Upper lobe of left lung (tissue), 6 donors: ENCODE measurements at places on chromosomes 4 and X. TPM values are rescaled to one million over a fixed set of nuclear protein-coding genes. Genes with fewer than 3 reads are reported as not detected.

- H3K27ac ChIP-seq = peak overlapping the region; percentile 36
- H3K4me1 ChIP-seq = peaks cover 19% of the 10 kb centered on the region
- no peaks in the 10 kb centered on the region for H3K27me3 ChIP-seq
- H3K36me3 ChIP-seq = no peaks in the 10 kb centered on the region
- peak overlapping the region; percentile 5 for H3K4me3 ChIP-seq
- DNase-seq = no peak
Measured at GRCh38 chr4:140049024-140049848, 104.7 kb downstream of the MAML3 start.

GRCh38 chr4:143482840-143483239 lies 30.7 kb upstream of the SMARCA5 start:
- H3K4me1 ChIP-seq = no peaks in the 10 kb centered on the region
- H3K4me3 ChIP-seq = no peak overlapping the region
- no peaks in the 10 kb centered on the region for H3K27me3 ChIP-seq

GRCh38 chrX:39158801-39159657 lies 357.8 kb downstream of the MID1IP1 start:
- no peaks in the 10 kb centered on the region for H3K36me3 ChIP-seq
- H3K27me3 ChIP-seq = no peaks in the 10 kb centered on the region
- peaks cover 3% of the 10 kb centered on the region for H3K4me1 ChIP-seq
- peak; percentile 39 for DNase-seq

GRCh38 chr4:113083346-113083745 lies 33.9 kb downstream of the ANK2 start:
- H3K27me3 ChIP-seq = no peaks in the 10 kb centered on the region
- no peak for DNase-seq
- no peak overlapping the region for H3K27ac ChIP-seq
- H3K36me3 ChIP-seq = no peaks in the 10 kb centered on the region
- H3K4me1 ChIP-seq = no peaks in the 10 kb centered on the region

GRCh38 chrX:24268786-24269185 lies 45.1 kb downstream of the SUPT20HL2 start:
- no peaks in the 10 kb centered on the region for H3K36me3 ChIP-seq
- no peaks in the 10 kb centered on the region for H3K4me1 ChIP-seq
- H3K27ac ChIP-seq = no peak overlapping the region
- no peak for DNase-seq
- H3K4me3 ChIP-seq = no peak overlapping the region
- H3K27me3 ChIP-seq = no peaks in the 10 kb centered on the region

- no peak overlapping the region for H3K4me3 ChIP-seq
- H3K27me3 ChIP-seq = no peaks in the 10 kb centered on the region
- DNase-seq = no peak
- H3K36me3 ChIP-seq = no peaks in the 10 kb centered on the region
- peaks cover 12% of the 10 kb centered on the region for H3K4me1 ChIP-seq
Measured at GRCh38 chr4:113973345-113973744, 6.1 kb downstream of the ARSJ start.

DNA sequence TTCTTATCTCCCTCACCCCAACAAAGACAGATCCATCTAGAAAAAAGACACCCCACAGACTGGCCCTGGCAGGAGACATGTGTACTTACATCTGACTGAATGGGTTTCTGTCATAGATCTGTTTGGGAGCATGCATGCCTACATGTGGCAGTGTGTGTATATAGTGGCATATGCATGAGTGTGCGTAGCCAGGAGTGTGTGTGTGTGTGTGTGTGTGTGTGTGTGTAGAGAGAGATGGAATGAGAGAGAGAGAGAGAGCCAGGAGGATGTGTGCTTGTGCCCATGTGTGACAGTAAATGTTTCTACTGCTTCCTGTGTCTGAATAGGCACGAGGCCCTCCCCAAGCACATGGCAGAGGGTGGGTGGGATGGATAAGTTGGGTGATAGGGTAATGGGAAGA lies 37.1 kb downstream of the EFNB1 start:
- DNase-seq = no peak
- H3K27me3 ChIP-seq = no peaks in the 10 kb centered on the region
- H3K4me1 ChIP-seq = no peaks in the 10 kb centered on the region
- H3K4me3 ChIP-seq = no peak overlapping the region
- no peak overlapping the region for H3K27ac ChIP-seq
- no peaks in the 10 kb centered on the region for H3K36me3 ChIP-seq

GRCh38 chr4:69743476-69744156 lies 16.8 kb downstream of the SULT1B1 start:
- no peak for DNase-seq
- no peaks in the 10 kb centered on the region for H3K27me3 ChIP-seq
- no peaks in the 10 kb centered on the region for H3K4me1 ChIP-seq
- no peak overlapping the region for H3K27ac ChIP-seq
- no peaks in the 10 kb centered on the region for H3K36me3 ChIP-seq

GRCh38 chr4:14646831-14647230 lies 355.4 kb upstream of the CPEB2 start:
- no peak overlapping the region for H3K4me3 ChIP-seq
- no peaks in the 10 kb centered on the region for H3K27me3 ChIP-seq
- no peak for DNase-seq

DNA sequence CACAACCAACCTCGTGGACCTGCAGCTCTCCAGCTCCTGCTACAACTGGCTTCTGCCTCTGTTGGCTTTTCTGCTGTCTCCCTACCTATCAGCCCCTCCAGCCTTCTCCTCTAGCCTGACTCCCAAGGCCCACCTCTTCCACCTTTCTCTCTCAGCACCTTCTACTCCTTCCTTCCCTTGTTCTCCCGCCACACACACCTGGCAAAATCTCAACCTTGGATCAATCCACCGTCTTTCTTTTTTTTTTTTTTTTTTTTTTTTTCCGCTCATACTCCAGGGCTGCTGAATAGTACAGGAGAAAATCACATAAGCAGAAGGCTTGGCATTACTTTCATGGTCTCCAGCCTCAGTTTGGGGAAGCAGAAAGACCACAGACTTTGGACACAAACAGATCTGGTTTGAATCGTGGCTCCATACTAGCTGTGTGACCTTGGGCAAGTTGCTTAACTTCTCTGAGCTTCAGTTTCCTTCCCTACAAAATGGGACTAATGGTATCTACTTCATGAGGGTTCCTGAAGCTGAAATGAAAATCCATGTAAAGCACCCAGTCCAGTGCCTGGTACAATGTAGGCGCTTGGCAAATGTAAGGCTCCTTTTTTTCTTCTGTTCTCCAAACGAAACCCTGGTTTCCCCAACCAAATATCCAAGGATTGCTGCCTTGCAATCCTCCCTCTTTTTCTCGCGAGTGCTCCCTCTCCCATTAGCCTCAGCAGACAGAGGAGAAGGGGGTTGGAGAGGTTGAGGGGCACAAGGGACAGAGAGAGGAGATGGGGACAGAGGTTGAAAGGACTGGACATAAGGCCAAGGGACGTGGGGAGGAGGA lies 1.7 kb downstream of the FGD1 start:
- H3K36me3 ChIP-seq = no peaks in the 10 kb centered on the region
- no peak overlapping the region for H3K4me3 ChIP-seq
- peak overlapping the region; percentile 83 for H3K27ac ChIP-seq
- H3K27me3 ChIP-seq = no peaks in the 10 kb centered on the region

DNA sequence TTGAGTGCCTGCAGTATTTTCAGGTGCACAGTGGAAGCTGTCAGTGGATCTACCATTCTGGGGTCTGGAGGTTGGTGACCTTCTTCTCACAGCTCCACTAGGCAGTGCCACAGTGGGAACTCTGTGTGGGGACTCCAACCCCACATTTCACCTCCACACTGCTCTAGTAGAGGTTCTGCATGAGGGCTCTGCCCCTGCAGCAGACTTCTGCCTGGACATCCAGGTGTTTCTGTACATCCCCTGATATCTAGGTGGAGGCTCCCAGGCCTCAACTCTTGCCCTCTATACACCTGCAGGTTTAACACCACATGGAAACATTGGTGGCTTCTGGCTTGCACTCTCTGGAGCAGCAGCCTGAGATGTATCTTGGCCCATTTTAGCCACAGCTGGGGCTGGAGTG lies 17.0 kb upstream of the NELFA start:
- no peaks in the 10 kb centered on the region for H3K36me3 ChIP-seq
- DNase-seq = no peak
- no peaks in the 10 kb centered on the region for H3K4me1 ChIP-seq
- no peak overlapping the region for H3K4me3 ChIP-seq
- H3K27ac ChIP-seq = no peak overlapping the region

GRCh38 chrX:24805201-24805600 lies 111.5 kb downstream of the POLA1 start:
- DNase-seq = no peak
- no peak overlapping the region for H3K4me3 ChIP-seq

DNA sequence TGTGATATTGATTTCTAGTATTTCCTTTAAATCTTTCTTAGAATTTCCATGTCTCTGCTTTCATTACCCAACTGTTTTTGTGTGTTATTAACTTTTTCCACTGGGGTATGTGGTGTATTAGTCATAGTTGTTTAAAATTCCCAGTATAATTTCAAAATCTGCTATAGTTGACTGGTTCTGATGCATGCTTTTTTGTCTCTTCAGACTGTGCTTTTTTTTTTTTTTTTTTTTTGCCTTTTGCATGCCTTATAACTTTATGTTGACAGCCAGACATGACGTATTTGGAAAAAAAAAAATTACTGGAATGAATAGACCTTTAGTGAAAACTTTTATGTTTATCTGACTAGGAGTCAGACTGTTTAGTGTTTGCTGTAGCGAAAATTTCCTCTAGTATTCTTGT lies 580.4 kb downstream of the ANKRD50 start:
- no peak for DNase-seq
- H3K4me3 ChIP-seq = no peak overlapping the region
- no peaks in the 10 kb centered on the region for H3K36me3 ChIP-seq
- no peaks in the 10 kb centered on the region for H3K27me3 ChIP-seq

DNA sequence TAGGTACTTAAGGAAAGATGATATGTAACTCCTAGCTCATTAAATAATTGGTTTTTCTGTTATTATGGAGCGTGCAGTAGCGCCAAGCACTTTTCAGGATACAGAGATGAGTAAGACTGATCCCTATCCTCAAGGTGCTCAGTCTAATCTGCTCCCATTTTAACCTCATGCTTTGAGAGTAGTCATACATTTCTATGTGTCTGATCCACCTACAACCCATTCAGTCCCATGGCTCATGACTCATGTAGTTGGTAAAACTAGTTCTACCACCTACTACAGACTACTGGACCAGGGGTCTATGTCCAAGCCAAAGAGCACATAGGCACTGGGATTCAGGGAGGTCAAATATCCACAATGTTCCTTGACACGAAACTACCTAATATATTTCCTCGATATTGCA lies 60.8 kb downstream of the TMEM154 start:
- H3K27ac ChIP-seq = no peak overlapping the region
- peaks cover 4% of the 10 kb centered on the region for H3K4me1 ChIP-seq
- no peak overlapping the region for H3K4me3 ChIP-seq
- no peaks in the 10 kb centered on the region for H3K27me3 ChIP-seq

GRCh38 chrX:13747836-13748235 lies 13.3 kb downstream of the OFD1 start:
- no peak for DNase-seq
- no peaks in the 10 kb centered on the region for H3K27me3 ChIP-seq
- H3K4me3 ChIP-seq = no peak overlapping the region
- no peak overlapping the region for H3K27ac ChIP-seq

The RIPPLY1 gene
- not detected for total RNA-seq

The MEPE gene
- total RNA-seq = not detected

The PDK3 gene
- 10.5 TPM for total RNA-seq
